GM13976 (cell line): ENCODE measurements at places on chromosomes 16 and 17.

DNA sequence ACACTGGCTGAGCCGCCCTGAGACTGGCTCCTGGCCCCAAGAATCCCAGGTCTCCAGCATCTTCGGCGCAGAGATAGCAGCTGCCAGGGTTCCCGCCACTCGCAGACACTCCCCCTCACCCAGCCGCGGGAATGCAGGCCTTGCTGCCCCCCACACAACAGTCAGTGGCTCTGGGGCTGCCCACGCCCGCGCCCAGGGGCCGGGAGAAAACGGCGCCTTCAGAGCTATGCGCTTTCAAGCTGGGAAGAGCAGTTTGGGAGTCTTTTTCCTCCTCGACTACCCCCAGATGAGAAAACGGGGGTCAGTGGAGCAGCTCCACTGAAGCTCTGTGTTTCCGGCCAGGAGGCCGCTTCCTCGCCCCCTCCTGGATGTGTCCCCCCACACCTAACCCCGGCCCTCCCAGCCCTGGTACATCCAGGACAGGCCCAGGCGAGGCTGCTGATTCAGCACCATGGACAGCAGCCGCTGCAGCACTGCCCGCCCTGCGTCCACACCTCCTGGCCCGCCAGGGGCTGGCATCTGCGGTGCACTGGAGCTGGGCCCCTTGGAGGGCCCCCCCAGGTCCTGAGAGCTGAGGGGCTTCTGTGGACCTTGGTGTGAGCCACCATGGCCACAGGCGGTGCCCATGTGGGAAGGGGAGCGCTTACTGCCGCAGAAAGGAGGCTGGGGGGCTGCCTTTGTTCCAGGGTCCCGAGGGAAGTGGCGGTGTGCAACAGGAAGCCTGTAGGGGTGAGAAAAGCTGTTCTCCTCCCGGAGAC, 35.7 kb downstream of the CACNA1H start:
- peak; percentile 74 for DNase-seq

GRCh38 chr16:83453977-83454376, 353.8 kb upstream of the HSBP1 start:
- DNase-seq: no peak

- no peak for DNase-seq
Observed at GRCh38 chr17:30095507-30096244, 20.9 kb upstream of the NSRP1 start.

- DNase-seq: no peak
Observed at GRCh38 chr17:44257815-44258760, 9.8 kb downstream of the SLC4A1 start.
